Calu3 (cell line): ENCODE measurements at places on chromosomes 12 and 14.

DNA sequence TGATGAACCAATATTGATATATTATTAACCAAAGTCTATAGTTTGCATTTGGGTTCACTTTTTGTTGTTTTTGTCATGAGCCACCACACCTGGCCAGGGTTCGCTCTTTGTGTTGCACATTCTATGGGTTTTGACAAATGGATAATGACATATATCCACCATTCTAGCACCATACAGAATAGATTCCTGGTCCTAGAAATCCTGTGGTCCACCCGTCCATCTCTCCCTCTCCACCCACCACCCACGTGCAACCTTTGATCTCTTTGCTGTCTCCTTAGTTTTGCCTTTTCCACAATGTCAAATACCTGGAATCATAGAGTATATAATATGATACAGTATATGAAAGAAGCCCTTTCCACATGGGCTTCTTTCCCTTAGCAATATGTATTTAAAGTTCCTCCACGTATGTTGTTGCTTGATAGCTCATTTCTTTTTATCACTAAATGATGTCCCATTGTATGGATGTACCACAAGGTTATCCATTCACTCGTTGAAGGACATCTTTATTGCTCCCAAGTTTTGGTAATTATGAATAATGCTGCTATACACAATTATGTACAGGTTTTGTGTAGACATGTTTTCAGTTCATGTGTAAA is 7.4 kb downstream of the RPL6 start:
- H3K36me3 ChIP-seq = peaks cover 34% of the 10 kb centered on the region
- peaks cover 9% of the 10 kb centered on the region for H3K4me1 ChIP-seq
- no peak overlapping the region for H3K27ac ChIP-seq
- no peak overlapping the region for H3K4me3 ChIP-seq
- no peaks in the 10 kb centered on the region for H3K27me3 ChIP-seq

GRCh38 chr12:102479939-102480338 is 424 bp downstream of the IGF1 start:
- H3K36me3 ChIP-seq = no peaks in the 10 kb centered on the region
- no peaks in the 10 kb centered on the region for H3K27me3 ChIP-seq
- H3K4me3 ChIP-seq = no peak overlapping the region
- H3K4me1 ChIP-seq = no peaks in the 10 kb centered on the region
- no peak overlapping the region for H3K27ac ChIP-seq

DNA sequence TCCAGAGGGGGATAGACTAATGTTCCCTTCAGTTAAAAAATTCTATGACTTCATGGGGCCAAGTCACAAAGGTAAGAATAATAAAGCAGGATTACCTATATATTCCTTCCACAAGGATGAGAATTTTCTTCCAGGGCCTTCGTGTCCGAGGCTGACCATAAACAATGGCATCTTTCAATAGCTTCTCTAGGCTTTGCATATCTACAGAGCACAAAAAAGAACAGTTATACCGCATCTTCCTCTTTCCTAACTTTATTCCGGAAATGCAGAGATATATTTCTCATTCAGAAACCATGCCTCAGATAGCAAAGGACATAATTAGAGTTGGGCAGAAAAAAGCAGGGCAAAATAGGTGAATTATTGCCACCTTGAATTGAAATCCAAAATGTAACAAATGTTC is 58.3 kb upstream of the ISM2 start:
- no peak overlapping the region for H3K4me3 ChIP-seq
- H3K36me3 ChIP-seq = peaks cover 17% of the 10 kb centered on the region

- H3K27ac ChIP-seq = no peak overlapping the region
- no peak for DNase-seq
- no peaks in the 10 kb centered on the region for H3K27me3 ChIP-seq
- H3K4me3 ChIP-seq = no peak overlapping the region
- H3K4me1 ChIP-seq = no peaks in the 10 kb centered on the region
Observed at GRCh38 chr14:74290415-74290814, 12.3 kb downstream of the ABCD4 start.

- no peak for DNase-seq
- no peaks in the 10 kb centered on the region for H3K27me3 ChIP-seq
- peaks cover 26% of the 10 kb centered on the region for H3K4me1 ChIP-seq
- no peak overlapping the region for H3K4me3 ChIP-seq
- H3K36me3 ChIP-seq = peaks cover 31% of the 10 kb centered on the region
Observed at GRCh38 chr14:75049136-75049535, 2.1 kb downstream of the MLH3 start.

DNA sequence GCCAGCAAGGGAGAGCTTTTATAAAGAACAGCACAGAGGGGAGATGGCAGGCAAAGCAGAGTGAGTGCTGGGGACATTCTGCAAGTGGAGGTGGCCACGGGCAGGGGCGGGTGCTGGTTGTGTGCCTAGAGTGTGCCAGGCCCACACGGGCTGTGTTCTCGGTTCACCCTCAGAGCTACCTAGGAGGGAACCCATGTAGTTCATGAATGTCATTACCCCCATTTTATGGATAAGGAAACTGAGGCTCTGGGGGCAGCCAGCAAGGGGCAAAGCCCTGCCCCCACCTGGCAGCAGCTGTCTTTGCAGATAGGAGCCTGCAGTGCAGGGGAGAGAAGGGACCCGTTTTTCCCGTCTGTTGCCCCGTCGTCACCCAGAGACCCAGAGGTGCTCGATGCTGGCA is 85.2 kb upstream of the NCOR2 start:
- H3K4me1 ChIP-seq = peaks cover 28% of the 10 kb centered on the region
- no peaks in the 10 kb centered on the region for H3K27me3 ChIP-seq
- no peak overlapping the region for H3K27ac ChIP-seq
- no peak for DNase-seq

- no peaks in the 10 kb centered on the region for H3K27me3 ChIP-seq
- DNase-seq = no peak
- no peak overlapping the region for H3K27ac ChIP-seq
- H3K4me3 ChIP-seq = no peak overlapping the region
- no peaks in the 10 kb centered on the region for H3K36me3 ChIP-seq
Observed at GRCh38 chr14:52935833-52936232, 15.0 kb downstream of the FERMT2 start.

GRCh38 chr12:68521848-68522502 is 88.7 kb upstream of the RAP1B start:
- peak overlapping the region; percentile 84 for H3K27ac ChIP-seq
- peak overlapping the region; percentile 21 for H3K4me3 ChIP-seq
- H3K27me3 ChIP-seq = no peaks in the 10 kb centered on the region
- peaks cover 5% of the 10 kb centered on the region for H3K36me3 ChIP-seq

GRCh38 chr12:130178282-130178681 is 16.0 kb downstream of the FZD10 start:
- H3K4me1 ChIP-seq = no peaks in the 10 kb centered on the region
- no peaks in the 10 kb centered on the region for H3K36me3 ChIP-seq
- no peak overlapping the region for H3K27ac ChIP-seq
- no peak overlapping the region for H3K4me3 ChIP-seq
- no peak for DNase-seq
- H3K27me3 ChIP-seq = no peaks in the 10 kb centered on the region

GRCh38 chr12:114405519-114406271 is at the start of gene TBX5:
TBX5 (minus strand) TSS chr12:114406144; CDS start chr12:114403898, 2,246 bp downstream.
- no peak for DNase-seq
- peaks cover 13% of the 10 kb centered on the region for H3K27me3 ChIP-seq
- no peak within 1 kb of the TSS for H3K27ac ChIP-seq
- peaks cover 3% of the 10 kb centered on the region for H3K36me3 ChIP-seq

- H3K4me3 ChIP-seq = no peak overlapping the region
- no peaks in the 10 kb centered on the region for H3K36me3 ChIP-seq
- no peaks in the 10 kb centered on the region for H3K27me3 ChIP-seq
- no peaks in the 10 kb centered on the region for H3K4me1 ChIP-seq
- H3K27ac ChIP-seq = no peak overlapping the region
Observed at GRCh38 chr12:23855813-23856212, 93.7 kb downstream of the SOX5 start.

- H3K4me1 ChIP-seq = peaks cover 49% of the 10 kb centered on the region
- H3K27ac ChIP-seq = peak overlapping the region; percentile 80
- DNase-seq = peak; percentile 60
- no peaks in the 10 kb centered on the region for H3K27me3 ChIP-seq
Observed at GRCh38 chr12:31491841-31492598, 98.9 kb downstream of the DENND5B start.

GRCh38 chr14:81990312-81990761 is 456.7 kb upstream of the SEL1L start:
- H3K27me3 ChIP-seq = no peaks in the 10 kb centered on the region
- no peak overlapping the region for H3K27ac ChIP-seq
- DNase-seq = peak; percentile 51
- no peaks in the 10 kb centered on the region for H3K4me1 ChIP-seq
- H3K4me3 ChIP-seq = no peak overlapping the region
- no peaks in the 10 kb centered on the region for H3K36me3 ChIP-seq

- no peaks in the 10 kb centered on the region for H3K27me3 ChIP-seq
- no peak overlapping the region for H3K27ac ChIP-seq
- H3K4me3 ChIP-seq = no peak overlapping the region
- no peaks in the 10 kb centered on the region for H3K4me1 ChIP-seq
- no peaks in the 10 kb centered on the region for H3K36me3 ChIP-seq
Observed at GRCh38 chr12:72236071-72236705, 36.0 kb upstream of the TRHDE start.

GRCh38 chr14:29007990-29008389 is 241.4 kb downstream of the FOXG1 start:
- no peak overlapping the region for H3K27ac ChIP-seq
- H3K36me3 ChIP-seq = no peaks in the 10 kb centered on the region
- no peaks in the 10 kb centered on the region for H3K27me3 ChIP-seq
- H3K4me3 ChIP-seq = no peak overlapping the region
- H3K4me1 ChIP-seq = no peaks in the 10 kb centered on the region

- no peak overlapping the region for H3K4me3 ChIP-seq
- no peaks in the 10 kb centered on the region for H3K4me1 ChIP-seq
- no peak overlapping the region for H3K27ac ChIP-seq
- no peaks in the 10 kb centered on the region for H3K36me3 ChIP-seq
Observed at GRCh38 chr14:26743284-26743683, 145.5 kb upstream of the NOVA1 start.

- no peak for DNase-seq
- no peak overlapping the region for H3K27ac ChIP-seq
- H3K36me3 ChIP-seq = no peaks in the 10 kb centered on the region
- no peaks in the 10 kb centered on the region for H3K27me3 ChIP-seq
- H3K4me1 ChIP-seq = peaks cover 6% of the 10 kb centered on the region
Observed at GRCh38 chr14:54140551-54140950, 183.9 kb upstream of the BMP4 start.

- no peak for DNase-seq
- H3K27ac ChIP-seq = no peak overlapping the region
Observed at GRCh38 chr12:119826661-119827445, 50.3 kb downstream of the CIT start.

GRCh38 chr14:89067293-89067972 is 243.0 kb downstream of the TTC8 start:
- H3K4me1 ChIP-seq = no peaks in the 10 kb centered on the region
- no peak overlapping the region for H3K27ac ChIP-seq
- no peak overlapping the region for H3K4me3 ChIP-seq
- H3K36me3 ChIP-seq = no peaks in the 10 kb centered on the region
- DNase-seq = no peak

DNA sequence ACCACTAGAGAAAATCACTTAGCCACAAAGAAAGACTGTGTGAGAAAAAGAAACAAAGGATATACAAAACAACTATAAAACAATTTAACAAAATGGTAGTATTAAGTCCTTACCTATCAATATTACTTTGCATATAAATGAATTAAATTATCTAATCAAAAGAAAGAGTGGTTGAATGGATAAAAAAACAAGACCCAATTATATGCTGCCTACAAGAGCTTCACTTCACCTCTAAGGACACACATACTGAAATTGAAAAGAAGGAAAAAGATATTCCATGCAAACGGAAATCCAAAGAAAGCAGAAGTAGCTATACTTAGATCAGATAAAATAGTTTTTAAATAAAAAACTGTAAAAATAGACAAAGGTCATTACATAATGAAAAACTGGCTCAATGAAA is 134.9 kb upstream of the CCDC196 start:
- H3K4me1 ChIP-seq = no peaks in the 10 kb centered on the region
- H3K4me3 ChIP-seq = no peak overlapping the region
- no peaks in the 10 kb centered on the region for H3K27me3 ChIP-seq
- H3K36me3 ChIP-seq = no peaks in the 10 kb centered on the region
- H3K27ac ChIP-seq = no peak overlapping the region

- no peaks in the 10 kb centered on the region for H3K4me1 ChIP-seq
- no peaks in the 10 kb centered on the region for H3K36me3 ChIP-seq
- no peak overlapping the region for H3K4me3 ChIP-seq
- H3K27me3 ChIP-seq = no peaks in the 10 kb centered on the region
- no peak for DNase-seq
- H3K27ac ChIP-seq = no peak overlapping the region
Observed at GRCh38 chr12:89439941-89440340, 84.7 kb downstream of the GALNT4 start.

- peaks cover 45% of the 10 kb centered on the region for H3K36me3 ChIP-seq
- H3K27ac ChIP-seq = no peak overlapping the region
- no peak for DNase-seq
Observed at GRCh38 chr14:103688906-103689902, 26.0 kb downstream of the XRCC3 start.

- DNase-seq = no peak
- H3K27ac ChIP-seq = peak overlapping the region; percentile 11
- H3K4me3 ChIP-seq = no peak overlapping the region
- no peaks in the 10 kb centered on the region for H3K4me1 ChIP-seq
Observed at GRCh38 chr14:52640137-52640536, 55.2 kb downstream of the ERO1A start.

GRCh38 chr12:49543914-49544815 is 5.3 kb downstream of the KCNH3 start:
- H3K27me3 ChIP-seq = peaks cover 57% of the 10 kb centered on the region
- peaks cover 7% of the 10 kb centered on the region for H3K4me1 ChIP-seq
- no peak overlapping the region for H3K4me3 ChIP-seq

GRCh38 chr12:121872546-121873215 is 14.0 kb upstream of the HPD start:
- no peaks in the 10 kb centered on the region for H3K27me3 ChIP-seq
- H3K36me3 ChIP-seq = no peaks in the 10 kb centered on the region
- no peaks in the 10 kb centered on the region for H3K4me1 ChIP-seq
- H3K27ac ChIP-seq = no peak overlapping the region
- no peak overlapping the region for H3K4me3 ChIP-seq

GRCh38 chr14:33061667-33062325 is 123.1 kb downstream of the NPAS3 start:
- no peak overlapping the region for H3K27ac ChIP-seq

GRCh38 chr12:48903982-48904411 is 21.3 kb downstream of the FKBP11 start:
- DNase-seq = peak; percentile 78
- H3K27me3 ChIP-seq = no peaks in the 10 kb centered on the region
- peak overlapping the region; percentile 76 for H3K27ac ChIP-seq

DNA sequence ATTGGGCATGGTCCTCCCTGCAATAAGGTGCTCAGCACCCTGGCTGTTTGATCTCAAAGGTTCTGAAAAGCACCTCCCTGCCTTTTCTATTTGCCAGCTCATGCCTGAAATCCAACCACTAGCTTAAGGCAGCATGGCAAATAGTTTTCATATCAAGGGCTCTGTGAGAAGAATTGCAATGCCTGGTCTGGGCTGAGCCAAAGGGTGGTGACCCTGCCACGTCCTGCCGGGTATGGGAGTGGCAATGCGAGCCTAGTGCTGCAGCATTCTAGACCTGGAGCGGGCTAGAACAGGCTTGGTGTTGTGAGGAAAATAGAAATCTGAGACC is 2.3 kb upstream of the SCNN1A start:
- H3K27me3 ChIP-seq = no peaks in the 10 kb centered on the region
- DNase-seq = peak; percentile 63
- H3K36me3 ChIP-seq = peaks cover 34% of the 10 kb centered on the region
- H3K27ac ChIP-seq = peak overlapping the region; percentile 60

- no peaks in the 10 kb centered on the region for H3K36me3 ChIP-seq
- no peaks in the 10 kb centered on the region for H3K27me3 ChIP-seq
- no peak overlapping the region for H3K4me3 ChIP-seq
- no peaks in the 10 kb centered on the region for H3K4me1 ChIP-seq
Observed at GRCh38 chr12:16530268-16530850, 75.6 kb downstream of the LMO3 start.
